ENCODE measurements at places on chromosomes 2 and 18. TPM values are rescaled to one million over a fixed set of nuclear protein-coding genes. Genes with fewer than 3 reads are reported as not detected.

The SLC14A1 gene
- not detected for total RNA-seq

The CCL20 gene
- total RNA-seq, result 6.9 TPM

The SNED1 gene
- 1.1 TPM for total RNA-seq

The RGPD8 gene
- 3.1 TPM for total RNA-seq

The KLHL29 gene
- 5.2 TPM for total RNA-seq

The CWC22 gene
- total RNA-seq, result 17.0 TPM

The REG3A gene
- total RNA-seq, result not detected

The DSC3 gene
- total RNA-seq, result 1.1 TPM

The PRLH gene
- total RNA-seq, result not detected

The MAP3K20 gene
- 33.3 TPM for total RNA-seq

The DPY30 gene
- total RNA-seq, result 108 TPM

The SLC4A3 gene
- total RNA-seq, result 3.6 TPM

The RTKN gene
- total RNA-seq, result 22.4 TPM

The GALR1 gene
- total RNA-seq, result not detected

The MERTK gene
- total RNA-seq, result 3.0 TPM

The LRPPRC gene
- total RNA-seq, result 92.1 TPM
